ENCODE measurements at places on chromosomes 13 and 19. TPM values are rescaled to one million over a fixed set of nuclear protein-coding genes. Genes with fewer than 3 reads are reported as not detected.

The FGF14 gene
- polyA plus RNA-seq: 0.96 TPM

The NDUFA7 gene
- 115 TPM for polyA plus RNA-seq

The PTGIR gene
- 4.8 TPM for polyA plus RNA-seq

The ATP8A2 gene
- polyA plus RNA-seq: 3.9 TPM

The IRGC gene
- polyA plus RNA-seq: not detected

The FXYD3 gene
- 491 TPM for polyA plus RNA-seq

The RNF225 gene
- 0.47 TPM for polyA plus RNA-seq

The CDADC1 gene
- polyA plus RNA-seq: 7.7 TPM

The TMEM238 gene
- 39.2 TPM for polyA plus RNA-seq

- DNase-seq: no peak
Observed at GRCh38 chr13:64505336-64505910, 2724.7 kb downstream of the PCDH9 start.

DNA sequence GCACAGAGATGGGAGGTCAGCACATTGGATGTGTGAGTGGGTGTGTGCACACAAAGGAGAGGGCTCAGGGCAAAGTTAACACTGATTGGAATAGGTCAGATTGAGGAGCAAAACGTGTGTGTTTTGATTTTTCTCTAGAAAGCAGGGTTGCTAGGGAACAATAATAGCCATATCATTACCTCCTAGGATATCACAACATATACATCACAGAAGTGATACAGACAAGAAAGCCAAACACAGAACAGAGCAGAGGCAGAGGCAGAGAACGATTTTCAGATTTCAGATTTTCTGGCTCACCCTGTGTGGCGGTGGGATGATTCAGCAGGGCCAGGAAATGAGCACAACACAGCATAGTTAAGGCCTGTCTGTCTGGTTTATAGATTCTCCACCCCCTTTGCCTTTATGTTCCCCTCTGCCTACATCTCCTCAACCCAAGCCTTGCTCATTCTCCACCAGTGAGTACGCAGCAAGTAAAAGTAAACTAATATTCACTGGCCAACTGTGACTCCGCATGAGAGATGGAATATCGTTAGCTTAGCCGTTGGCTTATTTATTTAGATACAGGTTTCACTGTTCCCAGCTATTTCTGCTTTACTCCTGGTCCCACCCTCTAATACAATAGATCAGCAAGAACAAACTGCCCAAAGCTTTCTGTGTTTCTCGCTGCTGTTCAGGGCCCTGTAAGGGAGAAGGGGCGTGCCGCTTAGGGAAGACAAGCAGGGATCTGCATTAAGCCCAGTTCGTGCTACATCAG is 182.7 kb upstream of the TSC22D1 start:
- peak; percentile 58 for DNase-seq

GRCh38 chr19:43441716-43442115 is 23.7 kb downstream of the LYPD3 start:
- no peak for DNase-seq

DNA sequence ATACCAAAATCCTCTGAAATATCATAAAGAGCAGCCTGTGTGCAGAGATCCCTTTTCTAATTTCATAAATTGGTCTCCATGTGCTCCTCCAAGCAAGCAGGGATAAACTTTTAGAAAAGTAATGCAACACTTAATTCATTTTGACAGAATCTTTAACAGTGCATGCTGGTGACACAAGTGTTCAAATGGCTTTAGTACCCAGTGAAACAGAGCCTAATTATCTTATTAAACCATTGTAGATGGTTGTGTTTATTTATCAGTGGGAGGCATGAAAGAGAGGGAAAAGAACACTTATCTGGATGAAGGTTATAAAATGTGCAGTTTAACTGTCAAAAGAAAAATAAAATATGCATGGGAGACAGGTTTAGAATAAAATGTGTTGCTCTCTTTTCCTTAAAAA is 945.0 kb upstream of the PCDH20 start:
- no peak for DNase-seq

GRCh38 chr19:2227415-2228156 is 8.5 kb downstream of the PLEKHJ1 start:
- DNase-seq: no peak

DNA sequence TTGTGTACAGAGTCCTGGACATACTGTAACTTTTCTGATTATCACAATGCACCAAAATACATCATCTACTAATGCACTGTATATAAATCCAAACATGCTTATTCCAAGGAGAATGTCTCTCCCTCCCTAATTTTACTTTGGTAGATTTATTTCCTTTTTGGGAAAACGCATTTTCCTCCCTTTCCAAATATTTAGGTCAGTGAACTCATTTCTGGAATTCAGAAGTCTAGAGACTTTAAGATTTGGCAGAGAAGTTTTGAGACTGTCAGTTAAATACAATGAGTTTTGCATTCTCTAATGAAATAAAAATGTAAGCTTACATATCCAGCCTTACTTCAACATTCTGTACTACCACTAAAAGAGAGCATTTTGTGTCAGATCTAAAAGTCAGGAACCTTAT is 165.8 kb upstream of the EDNRB start:
- DNase-seq: no peak

DNA sequence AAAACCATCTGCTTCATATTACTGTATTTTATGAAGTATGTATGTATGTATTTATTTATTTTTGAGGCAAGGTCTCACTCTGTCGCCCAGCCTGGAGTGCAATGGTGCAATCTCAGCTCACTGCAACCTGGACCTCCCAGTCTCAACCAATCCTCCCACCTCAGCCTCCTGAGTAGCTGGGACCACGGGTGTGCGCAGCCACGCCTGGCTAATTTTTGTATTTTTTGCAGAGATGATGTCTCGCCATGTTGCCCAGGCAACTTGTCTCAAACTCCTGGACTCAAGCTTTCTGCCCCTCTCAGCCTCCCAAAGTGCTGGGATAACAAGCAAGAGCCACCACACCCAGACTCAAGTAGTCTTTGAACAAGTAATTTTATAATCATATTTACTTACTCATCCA is 5.5 kb downstream of the KATNAL1 start:
- DNase-seq: no peak

GRCh38 chr13:28541966-28542365 is 47.0 kb upstream of the FLT1 start:
- DNase-seq: no peak

DNA sequence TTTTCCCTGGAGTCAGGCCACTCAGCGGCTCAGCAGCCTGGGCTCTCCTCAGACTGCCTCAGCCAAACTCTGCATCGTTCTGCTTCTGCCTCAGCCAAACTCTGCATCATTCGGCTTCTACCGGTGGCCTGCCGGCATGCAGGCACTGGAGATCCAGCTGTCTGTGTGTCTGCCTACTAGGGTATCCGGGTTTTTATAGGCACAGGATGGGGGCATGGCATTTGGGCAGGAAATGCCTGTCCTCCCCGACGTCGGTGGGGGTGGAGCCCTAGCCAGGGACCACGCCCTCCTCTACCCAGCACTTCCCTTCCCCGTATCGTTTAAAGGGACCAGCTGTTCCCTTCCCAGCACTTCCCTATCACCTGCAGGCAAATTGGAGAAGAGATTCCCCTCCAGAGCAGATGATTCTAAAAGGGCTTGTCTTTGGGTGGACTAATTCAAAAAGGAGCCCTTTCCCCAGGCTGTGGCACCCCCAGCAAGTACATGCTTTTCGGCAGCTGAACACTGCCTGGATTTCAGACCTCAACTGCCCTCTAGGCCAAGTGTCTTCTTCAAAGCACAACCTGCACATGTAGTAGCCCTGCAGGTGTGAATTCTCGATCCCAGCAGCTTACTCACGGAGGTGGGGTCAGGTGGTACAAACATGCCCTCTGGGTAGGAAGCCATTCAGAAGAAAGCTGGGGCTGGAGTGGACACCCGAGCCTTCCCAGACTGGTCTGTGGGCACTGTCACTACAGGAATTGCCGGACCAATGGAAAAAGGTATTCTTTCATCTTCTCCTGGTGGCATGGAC is 25.4 kb upstream of the GPR12 start:
- no peak for DNase-seq

GRCh38 chr13:73331556-73331955 is 272.8 kb downstream of the KLF5 start:
- DNase-seq: no peak

DNA sequence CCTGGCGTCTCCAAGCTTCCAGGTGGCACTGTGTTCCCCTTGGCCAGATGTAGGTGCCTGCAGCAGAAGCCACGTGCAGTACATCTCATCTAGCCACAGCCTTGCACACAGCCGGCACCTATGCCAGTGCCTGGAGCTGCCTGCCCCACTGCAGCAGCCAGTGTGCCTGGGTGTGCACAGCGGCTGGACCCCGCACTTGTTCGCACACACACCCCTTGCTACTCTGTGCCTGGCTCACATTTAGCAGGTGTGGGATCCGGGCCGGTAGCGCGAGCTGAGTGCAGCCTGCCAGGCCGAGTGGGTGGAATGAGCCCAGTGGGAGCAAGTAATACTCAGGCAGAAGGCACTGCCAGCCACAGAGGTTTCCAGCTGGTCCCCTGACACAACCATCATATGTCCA is 26.9 kb upstream of the RBM26 start:
- DNase-seq: no peak

DNA sequence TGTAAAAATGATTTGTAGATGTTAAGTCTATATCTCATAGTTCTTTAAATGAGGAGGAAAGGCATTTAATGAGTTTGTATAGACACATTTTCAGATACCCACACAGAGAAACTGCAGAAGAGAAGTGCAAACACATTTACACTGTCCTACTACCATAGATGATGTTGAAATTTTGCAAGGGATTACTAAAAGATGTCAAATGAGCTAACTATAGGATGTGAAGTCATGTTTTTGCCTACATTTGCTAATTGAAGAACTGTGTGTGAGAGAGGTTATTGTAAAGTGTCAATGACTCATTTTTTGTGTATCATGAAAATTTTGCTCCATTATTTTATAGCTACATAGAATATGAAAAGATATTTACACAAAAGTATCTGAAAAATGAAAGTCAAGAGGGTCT is 178.9 kb downstream of the ITGBL1 start:
- DNase-seq: no peak

GRCh38 chr19:33514885-33515551 is 6.6 kb downstream of the PEPD start:
- no peak for DNase-seq
